Motor neuron (in vitro differentiated cells): ENCODE measurements at places on chromosomes 5 and 9.

GRCh38 chr9:133250741-133251170, 24.2 kb downstream of the ABO start:
- ATAC-seq = no peak

- no peak for ATAC-seq
Measured at GRCh38 chr5:97554977-97555643, 372.1 kb upstream of the RIOK2 start.

- ATAC-seq = no peak
Measured at GRCh38 chr9:92122800-92123199, 7.6 kb upstream of the SPTLC1 start.

- ATAC-seq = no peak
Measured at GRCh38 chr5:59354811-59355210, 538.7 kb downstream of the PDE4D start.

DNA sequence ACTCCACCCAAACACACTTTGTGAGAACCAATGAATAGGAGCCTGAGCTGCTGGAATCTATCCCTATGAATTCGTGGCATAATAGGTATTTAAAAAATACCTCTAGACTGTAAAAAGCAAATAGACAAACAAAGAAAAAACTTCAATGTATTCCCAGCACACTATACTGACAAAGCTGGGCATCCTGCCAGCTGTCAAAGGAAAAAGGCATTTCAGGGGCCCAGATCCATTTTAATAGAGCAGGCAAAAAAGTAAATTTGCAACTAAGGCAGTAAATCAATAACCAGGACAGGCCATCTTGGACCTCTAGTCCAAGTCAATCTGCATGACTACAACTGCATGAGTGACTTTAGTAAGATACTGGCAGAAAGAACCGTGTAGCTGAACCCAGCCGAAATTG, 25.6 kb upstream of the LARP1 start:
- ATAC-seq = no peak

DNA sequence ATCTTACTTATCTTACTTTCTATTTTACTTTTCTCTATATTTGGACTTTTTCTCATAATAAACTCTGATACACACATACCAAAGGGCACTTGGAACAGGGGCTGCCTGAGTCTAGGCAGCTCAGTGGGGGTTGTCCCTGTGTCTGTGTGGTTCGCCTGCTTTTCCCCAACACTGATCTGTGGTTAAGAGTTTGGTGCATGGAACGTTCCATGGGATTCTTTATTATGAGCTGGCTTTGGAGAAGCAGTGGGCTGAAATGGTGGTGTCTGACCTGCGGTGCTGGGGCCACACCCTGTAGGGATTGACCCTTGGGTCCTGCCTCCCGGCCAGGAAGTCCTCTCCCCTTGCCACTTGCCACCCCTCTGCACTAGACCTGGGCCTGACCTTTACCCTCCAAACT, 47.4 kb downstream of the ANKRD33B start:
- no peak for ATAC-seq

GRCh38 chr9:108515856-108516255, 339.9 kb downstream of the ACTL7B start:
- no peak for ATAC-seq

- no peak for ATAC-seq
Measured at GRCh38 chr9:81234924-81235610, 454.3 kb downstream of the TLE1 start.

GRCh38 chr9:123373946-123374345, 17.9 kb downstream of the CRB2 start:
- peak; percentile 37 for ATAC-seq

DNA sequence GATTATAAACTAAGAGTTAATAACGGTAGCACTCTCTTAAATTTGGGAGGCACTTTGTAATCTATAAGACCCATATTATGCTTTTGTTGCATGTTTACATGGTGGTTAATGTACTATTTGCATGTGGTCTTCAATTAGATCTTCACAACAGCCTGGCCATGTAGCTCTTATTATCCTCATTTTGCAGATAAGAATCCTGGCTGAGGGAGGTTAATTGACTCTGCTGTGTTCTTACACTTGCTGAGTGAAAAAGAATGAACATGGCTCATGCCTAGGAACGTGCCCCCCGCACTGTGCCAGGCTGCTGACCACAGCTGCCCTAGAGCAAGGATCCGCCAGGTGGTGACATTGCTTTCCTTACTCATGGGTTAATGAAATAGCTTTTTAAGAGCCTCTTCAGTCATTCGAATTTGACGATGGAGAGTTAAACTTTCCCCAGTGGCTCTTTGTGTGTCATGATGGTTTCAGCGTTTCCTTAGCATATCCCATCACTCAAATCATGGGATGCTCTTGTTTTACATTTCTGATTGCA, 97.9 kb downstream of the CDH6 start:
- no peak for ATAC-seq

- peak; percentile 78 for ATAC-seq
Measured at GRCh38 chr9:34929506-34930102, 28.5 kb upstream of the PHF24 start.

DNA sequence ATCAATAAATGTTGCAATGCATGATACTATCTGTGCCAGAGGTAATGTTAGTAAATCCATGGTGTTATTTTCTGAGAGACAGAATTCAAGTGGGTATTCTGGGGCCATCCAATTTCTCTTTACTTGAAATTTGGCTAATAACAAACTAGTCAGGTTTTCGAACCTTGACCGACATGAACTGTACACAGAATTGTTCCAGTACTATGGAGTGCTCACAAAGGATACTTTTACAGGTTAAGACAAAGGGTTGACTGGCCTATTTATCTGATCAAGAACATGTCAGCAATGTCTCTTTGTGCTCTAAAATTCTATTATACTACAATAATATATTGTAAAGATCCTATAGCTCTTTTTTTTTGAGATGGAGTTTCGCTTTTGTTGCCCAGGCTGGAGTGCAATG, 18.2 kb downstream of the MLANA start:
- no peak for ATAC-seq

DNA sequence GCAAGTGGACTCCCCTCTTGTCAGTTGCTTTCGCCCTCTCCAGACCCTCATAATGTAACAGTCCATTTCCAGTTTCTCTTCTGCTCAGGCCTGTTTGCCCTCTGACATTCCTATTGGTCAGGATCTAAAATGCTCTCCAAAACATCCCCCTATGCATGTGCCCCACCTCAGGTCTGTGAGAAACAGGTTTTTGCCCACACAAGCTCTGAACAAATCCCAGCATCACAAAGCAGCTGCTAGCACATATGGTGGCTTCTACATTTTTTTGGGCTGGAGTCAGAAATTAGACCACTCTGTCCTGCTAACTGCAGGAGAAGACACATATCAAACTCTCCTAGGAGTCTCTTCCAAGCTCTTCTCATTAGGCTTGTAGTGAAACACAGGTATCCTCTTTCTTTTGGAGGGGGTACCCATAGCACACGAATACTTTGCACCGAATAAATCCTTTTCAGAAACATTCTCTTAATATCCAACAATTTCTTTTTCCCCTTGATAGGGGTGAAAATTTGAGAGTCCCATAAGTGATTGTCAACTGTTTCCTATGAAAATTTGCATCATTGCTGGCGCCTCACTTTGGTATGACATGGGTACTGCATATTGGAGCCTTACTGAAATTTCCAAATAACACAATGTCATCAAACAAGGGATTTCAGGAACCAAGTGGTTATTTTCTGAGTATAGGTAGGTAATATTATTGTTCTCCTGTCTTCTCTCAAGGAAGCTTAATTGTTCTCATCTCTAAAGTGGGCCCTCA, 19.3 kb upstream of the HSPA9 start:
- ATAC-seq = no peak

- ATAC-seq = no peak
Measured at GRCh38 chr9:37641331-37641730, 9.4 kb upstream of the FRMPD1 start.

DNA sequence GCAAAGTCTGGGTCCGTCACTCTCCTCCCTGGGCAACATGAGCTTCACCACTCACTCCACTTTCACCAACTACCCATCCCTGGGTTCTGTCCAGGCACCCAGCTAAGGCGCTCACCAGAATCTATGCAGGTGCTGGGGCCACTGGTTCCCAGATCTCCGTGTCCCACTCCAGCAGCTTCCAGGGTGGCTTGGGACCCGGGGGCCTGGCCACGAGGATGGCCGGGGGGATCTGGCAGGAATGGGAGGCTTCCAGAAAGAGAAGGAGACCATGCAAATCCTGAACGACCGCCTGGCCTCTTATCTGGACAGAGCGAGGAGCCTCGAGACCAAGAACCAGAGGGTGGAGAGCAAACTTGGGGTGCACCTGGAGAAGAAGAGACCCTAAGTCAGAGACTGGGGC, 1611.0 kb upstream of the ACO1 start:
- no peak for ATAC-seq

DNA sequence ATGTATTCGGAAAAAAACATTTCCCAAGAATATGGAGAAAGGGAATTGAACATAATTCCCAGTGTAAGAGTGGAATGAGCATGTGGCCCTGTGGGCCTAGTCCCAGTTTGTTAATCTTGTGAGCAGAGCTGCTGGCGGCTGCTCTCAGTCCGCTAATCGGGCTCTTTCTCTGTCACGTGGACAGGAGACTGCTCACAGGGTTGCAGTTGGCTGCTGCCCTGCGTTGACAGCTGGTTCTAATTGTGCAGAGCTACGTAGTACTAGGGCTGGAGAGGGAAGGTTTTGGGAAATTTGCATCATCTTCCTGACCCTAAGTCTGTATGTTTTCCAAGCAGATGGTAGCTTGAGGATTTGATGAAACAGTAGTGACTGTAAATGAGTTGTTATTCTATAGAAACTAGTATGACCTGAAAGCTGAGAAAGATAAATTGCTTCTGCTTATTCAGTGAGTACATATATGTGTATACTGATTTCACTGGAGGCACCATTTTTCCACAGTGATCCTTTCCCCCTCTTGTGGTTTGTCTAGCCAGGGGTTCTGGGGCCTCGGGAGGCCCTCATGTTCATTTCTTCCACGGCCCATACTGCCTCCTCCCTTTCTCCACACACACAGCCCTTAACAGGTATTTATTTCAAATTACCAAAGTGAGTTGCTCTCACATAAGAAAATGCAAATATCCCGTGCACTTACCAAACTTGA, 100.6 kb downstream of the ANGPTL2 start:
- ATAC-seq = peak; percentile 100

- ATAC-seq = no peak
Measured at GRCh38 chr5:112708103-112708622, 29.5 kb upstream of the APC start.

GRCh38 chr5:89729623-89730301, 679.8 kb downstream of the CETN3 start:
- peak; percentile 26 for ATAC-seq

- no peak for ATAC-seq
Measured at GRCh38 chr9:100170556-100170955, 71.5 kb downstream of the INVS start.

GRCh38 chr5:9712911-9713310, 82.8 kb upstream of the TAS2R1 start:
- peak; percentile 10 for ATAC-seq

GRCh38 chr9:70557661-70558369, 143.4 kb upstream of the KLF9 start:
- no peak for ATAC-seq

DNA sequence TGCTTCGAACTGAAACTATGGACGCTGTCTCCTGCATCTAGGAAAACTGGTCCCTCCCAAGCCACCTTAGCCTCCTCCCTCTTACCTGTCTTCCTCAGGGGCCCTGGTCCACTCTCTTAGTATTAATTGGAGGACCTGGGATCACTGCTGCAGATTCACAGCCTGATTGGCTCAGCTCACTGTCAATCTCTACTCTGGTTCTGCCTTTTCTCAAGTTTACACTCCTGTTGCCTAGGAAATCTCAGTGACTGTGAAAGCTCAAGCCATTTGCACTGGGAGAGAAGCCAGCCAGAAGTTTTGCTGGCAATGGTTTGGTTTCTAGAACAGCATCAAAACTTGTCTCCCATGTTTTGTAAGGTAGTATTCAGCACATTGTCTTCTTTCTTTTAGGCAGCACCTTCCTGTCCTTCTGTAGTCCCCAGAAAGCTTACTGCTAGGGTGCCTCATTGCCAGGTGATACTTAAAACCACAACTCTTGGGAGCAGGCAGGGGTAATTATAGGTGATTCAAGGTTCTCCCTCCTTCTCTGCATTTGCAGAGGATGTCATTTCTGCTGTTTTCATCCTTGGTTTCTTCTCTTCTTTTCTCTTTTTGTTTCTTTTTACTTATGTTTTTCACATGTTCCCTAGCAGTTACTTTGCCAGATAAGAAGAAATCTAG, at the start of gene CAPSL:
TSS of gene CAPSL (minus strand) at position 55 of the 660 bp plus-strand sequence. CDS start 17,502 bp downstream, outside the sequence.
- ATAC-seq = no peak

DNA sequence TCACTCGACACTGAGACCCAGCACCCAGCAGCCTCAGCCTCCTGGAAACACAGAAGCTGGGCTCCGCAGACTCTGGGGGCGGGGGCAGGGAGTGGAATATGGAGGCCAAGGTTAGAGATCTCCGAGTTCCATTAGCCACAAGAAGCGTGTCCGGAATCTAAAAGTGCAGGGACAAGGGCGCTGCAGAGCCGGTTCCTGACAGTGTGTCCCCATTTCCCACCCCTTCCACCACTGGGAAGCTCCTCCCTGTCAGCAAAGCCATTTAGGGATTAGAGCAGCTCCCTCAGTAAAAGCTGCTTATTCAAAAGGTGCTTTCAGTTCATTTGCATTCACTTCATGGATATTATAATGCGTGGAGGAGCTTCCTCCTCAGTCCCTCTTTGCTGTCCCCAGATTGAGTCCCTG, 74.1 kb upstream of the HSPA9 start:
- ATAC-seq = no peak

DNA sequence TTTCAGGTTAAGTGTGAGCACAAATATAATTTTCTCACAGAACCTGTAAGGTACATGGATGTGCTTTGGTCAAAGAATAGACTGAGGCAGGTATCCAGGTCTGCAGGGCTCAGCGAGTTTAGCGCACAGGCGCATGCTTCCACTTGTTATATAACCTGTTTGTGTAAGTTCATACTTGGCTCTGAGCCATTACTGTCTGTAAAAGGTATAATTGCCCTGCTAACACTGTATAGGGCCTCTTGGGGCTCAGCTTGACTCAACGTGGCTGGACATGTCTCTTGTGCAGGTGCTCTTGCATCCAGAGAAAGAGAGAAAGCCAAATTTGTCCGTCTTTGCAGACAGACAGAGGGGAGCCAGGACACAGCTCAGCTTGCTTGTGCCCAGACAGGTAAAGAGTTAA, 759.6 kb downstream of the MTRR start:
- no peak for ATAC-seq

- no peak for ATAC-seq
Measured at GRCh38 chr9:121360601-121361374, 9.3 kb downstream of the STOM start.

DNA sequence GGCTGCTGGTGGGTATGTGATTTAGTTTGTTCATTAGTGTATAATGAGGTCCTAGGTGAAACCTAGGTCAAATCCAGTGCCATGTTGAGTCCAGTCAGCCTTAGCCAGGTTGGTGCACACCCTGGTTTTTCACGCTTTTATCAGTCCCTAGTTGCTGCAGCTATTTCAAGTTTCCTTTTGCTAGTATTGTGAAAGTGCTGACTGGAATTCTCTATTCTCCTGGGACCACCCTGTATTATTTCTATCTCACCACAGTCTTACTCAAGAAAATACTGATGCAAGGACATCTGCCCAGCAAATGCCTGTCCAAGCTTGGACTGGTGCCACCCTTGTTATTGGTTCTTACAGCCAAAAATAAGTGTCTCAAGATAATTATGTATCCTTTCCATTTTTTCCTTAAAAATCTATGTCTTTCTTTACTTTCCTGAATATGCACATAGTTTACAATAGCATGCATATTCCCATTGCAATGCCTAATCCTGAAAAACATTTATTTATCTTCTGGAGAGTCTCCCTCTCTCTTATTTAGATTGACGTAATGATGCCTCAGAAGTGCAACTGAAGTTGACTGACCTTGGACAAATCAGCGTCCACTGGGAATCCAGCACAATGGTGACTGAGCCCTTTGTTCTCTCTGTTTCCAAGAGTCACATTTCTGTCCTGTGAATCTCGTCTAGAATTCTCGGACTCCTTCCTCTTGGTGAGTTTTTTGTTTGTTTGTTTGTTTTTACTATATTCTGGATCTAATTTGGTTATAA, 1075.0 kb downstream of the CDH9 start:
- ATAC-seq = peak; percentile 64
